ENCODE measurements at places on chromosomes 2 and 18. TPM values are rescaled to one million over a fixed set of nuclear protein-coding genes. Genes with fewer than 3 reads are reported as not detected.

The PGAP1 gene
- 3.0 TPM for total RNA-seq

The ATP8B1 gene
- total RNA-seq, result 18.2 TPM

The SYT4 gene
- total RNA-seq, result not detected

The CCDC88A gene
- total RNA-seq, result 12.1 TPM

- DNase-seq, result no peak
Measured at GRCh38 chr18:11759456-11759855, 70.4 kb downstream of the GNAL start.

DNA sequence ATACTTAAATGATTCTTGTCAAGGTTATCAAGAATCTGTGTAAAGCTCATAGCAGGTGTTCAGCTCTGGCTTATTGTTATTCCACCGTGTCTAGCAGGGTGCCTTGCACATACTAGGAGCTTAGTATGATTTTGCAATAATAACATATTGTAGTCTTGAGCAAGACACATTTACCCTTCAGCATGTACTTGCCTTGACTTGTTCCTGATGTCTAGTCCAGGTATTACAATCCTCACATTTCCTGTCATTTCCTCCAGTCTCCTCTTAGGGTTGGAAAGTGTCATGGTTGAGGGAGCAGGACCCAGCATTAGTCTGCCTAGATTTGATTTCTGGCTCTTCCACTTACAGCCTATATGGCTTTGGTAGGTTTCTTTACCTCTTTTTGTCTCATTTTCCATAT, 246.1 kb downstream of the RAD51AP2 start:
- DNase-seq, result no peak

The MROH2A gene
- 0.98 TPM for total RNA-seq

- DNase-seq, result no peak
Measured at GRCh38 chr2:85164145-85164569, 31.0 kb downstream of the TCF7L1 start.

DNA sequence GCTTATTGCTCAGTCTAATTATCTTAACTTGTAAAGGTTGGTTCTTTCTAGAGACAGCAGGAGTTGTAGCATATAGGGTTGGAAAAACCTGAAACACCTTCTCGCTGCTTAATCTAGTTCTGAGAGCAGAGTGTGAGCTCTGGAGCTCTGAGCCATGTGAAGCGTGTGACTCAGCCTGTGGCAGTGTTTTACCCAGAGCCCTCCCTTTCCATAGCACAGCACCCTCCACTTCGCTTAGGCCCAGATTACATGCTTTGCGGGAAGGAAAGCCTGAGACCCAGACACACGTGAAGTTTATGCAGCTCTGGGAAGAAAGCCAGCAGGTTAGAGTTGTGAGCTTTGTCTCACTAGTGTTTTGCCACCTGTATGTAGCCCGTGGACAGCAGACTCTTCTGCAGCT, 74.5 kb downstream of the INPP4A start:
- DNase-seq, result no peak

DNA sequence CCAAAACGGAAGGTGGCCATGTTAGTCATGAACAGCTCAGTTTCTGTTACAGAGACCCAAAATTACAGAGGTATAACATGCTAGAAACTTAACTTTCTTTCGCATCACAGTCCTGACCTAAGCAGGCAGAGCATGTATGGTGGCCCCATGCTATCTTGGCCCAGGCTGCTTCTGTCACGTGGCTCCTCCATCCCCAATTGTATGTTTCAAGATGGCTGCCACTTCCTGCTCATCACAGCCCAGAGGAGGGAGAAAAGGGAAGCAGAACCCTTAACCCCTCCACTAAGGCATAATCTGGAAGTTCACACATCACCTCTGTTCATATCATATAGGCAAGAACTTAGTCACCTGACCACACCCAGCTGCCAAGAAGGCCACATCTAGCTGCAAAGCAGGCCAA, 28.7 kb downstream of the CDK15 start:
- DNase-seq, result no peak

All from right lobe of liver (tissue), 6 donors.